ENCODE measurements at places on chromosomes 3 and 15. TPM values are rescaled to one million over a fixed set of nuclear protein-coding genes. Genes with fewer than 3 reads are reported as not detected.

TPRG1 gene
- polyA plus RNA-seq, result 0.11 TPM

PIGZ gene
- 0.57 TPM for polyA plus RNA-seq

EXOG gene
- polyA plus RNA-seq, result 5.1 TPM

PLA2G4D gene
- 0.20 TPM for polyA plus RNA-seq

IL17RB gene
- 13.3 TPM for polyA plus RNA-seq

TIGIT gene
- polyA plus RNA-seq, result 0.02 TPM

AADACL2 gene
- polyA plus RNA-seq, result not detected

FGF12 gene
- polyA plus RNA-seq, result 3.0 TPM
